ENCODE measurements at places on chromosomes 5 and 9.
A peak's percentile ranks its signal among the peaks of the same experiment; 100 is the strongest.

DNA sequence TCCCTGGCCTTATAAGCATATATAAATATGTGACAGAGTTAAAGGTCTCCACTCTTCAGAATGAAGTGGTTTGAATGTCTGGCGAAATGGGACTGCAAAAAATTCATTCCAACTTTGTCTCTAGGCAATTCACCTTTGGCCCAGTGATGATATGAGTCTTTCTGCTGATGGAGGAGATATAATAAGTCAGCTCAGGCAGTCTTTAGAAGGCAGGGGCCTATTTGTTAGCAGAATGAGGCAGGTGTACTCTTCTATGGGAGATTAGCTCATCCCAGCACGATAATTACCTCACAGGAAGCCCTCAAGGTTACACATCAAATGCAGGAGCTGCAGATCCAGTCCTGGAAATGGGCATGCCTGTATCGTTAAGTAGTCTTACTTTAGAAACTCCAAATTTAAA is 300.5 kb downstream of the NR2F1-AS1 start:
- no peak for DNase-seq

- DNase-seq = no peak
Observed at GRCh38 chr5:154782326-154782725, 27.1 kb downstream of the LARP1 start.

DNA sequence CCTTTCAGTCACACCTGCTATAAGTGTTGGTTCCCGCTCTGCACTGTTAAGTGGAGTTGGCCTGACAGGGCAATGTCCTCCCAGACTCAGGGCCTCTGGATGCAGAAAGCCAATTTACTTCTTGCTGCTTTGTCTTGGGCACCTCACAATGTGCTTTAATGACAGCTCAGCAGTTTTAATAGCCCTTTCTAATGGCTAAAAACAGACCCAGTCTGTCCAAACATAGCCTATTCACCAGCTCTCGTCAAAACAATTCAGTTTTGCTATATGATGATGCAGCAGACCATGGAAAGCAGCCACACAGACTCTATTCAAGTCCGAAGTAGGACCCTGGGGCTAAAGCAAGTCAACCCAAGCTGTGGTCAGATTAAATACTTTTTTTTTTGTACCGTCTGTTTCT is 529.1 kb upstream of the SEMA6A start:
- no peak for DNase-seq

DNA sequence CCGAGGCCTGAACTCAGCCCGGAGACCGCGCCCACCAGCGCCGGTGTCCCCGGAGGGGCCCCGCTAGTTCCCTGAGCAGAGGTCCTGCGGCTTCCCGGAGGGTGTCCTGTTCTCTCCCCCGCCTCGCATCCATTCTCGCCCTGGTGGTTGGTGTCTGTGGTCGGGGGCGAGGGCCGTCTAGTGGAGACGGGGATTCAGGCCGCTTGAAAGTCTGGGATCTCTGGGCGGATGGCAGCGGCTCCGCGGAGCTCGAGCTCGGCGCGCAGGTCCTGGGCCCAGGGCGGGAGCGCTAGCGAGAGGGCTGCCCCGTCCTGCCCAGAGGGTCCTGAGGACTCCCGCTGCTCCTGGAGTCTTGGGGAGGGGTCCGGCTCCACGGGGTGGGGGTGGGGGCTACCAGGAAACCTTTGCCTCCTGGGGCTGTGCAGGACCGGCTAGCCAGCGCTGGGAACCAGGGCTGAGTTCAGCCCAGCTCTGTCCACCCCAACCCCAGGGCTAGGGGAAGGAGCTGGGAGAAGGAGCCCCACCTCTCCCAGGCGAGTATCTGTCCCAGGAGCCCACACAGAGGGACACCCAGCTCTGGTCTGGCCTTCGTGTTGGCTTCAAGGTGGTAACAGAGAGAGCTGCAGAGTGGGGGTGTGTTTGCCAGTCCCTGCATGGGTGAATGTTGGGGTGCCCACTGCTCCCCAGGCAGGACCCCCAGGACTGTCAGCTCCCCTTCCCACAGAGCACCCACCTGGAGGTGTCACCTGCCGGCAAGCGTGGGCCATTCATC is 4.0 kb downstream of the TOR4A start:
- DNase-seq = no peak

DNA sequence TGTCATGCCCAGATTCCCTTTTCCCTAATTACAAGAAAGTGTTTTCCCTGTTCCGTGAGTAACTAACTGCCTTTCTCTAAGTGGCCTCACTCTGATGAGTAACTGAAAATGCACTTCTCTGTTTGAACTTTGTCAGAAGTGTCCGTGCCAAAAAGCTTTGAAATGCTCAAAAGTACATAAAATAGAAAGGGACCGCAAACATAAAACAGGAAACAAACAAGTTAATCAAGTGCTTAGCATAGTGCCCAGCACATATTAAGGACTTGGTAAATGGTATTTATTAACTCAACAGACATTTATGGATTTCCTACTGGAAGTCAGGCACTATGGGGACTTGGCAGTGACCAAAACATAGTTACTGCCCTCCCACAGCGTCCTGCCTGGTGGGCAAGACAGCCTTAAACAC is 22.3 kb downstream of the AQP3 start:
- DNase-seq = no peak

DNA sequence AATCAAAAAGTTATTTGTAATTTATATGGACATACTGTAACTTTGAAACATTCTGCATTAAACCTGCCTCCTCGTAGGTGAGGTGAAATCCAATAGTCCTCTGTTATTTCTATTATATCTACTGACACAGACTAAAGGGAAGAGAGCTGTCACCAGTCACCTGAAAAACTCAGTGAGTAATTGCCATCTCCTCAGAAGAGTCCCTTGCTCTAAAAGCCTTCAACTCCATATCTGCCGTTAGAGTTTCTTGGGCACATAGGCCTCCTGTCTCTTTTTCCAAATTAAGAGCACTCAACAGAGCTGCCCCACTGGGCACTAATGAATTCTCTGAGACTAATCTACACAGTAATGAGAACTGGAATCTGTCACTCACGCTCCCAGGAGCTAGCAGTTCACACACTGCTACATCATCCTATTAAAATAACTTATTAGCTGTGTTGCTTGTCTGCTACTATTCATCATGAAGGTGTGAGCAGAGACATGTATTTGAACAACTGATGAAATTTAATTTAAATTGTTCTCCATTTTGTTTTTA is 67.3 kb upstream of the VCAN start:
- no peak for DNase-seq

DNA sequence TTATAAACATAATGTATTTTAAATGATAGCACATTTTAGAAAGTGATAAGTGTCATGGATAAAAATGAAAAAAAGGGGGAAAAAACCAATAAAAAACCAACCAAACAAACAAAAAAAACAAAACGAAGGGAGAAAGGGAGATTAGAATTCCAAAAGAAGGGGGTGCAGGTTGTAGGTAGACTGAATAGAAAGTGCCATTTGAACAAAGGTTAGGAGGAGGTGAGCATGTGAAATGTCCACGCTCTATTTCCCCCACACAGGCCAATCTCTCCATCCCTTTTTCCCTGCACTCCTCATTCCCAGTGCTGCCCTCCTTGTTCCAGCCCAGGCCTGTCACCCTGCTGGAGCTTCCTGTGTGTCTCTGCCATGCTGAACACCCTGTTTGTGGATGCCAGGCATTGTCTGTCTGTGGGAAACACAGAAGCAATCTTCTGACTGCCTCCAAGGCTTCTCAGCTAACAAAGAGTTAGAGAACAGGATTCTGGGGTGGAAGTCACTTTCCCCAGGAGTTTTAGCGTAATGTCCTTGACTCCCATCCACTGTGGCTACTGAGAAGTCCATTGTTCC is 138.8 kb downstream of the ADAMTS16 start:
- no peak for DNase-seq

GRCh38 chr9:93258419-93258817 is 74.5 kb downstream of the WNK2 start:
- no peak for DNase-seq

DNA sequence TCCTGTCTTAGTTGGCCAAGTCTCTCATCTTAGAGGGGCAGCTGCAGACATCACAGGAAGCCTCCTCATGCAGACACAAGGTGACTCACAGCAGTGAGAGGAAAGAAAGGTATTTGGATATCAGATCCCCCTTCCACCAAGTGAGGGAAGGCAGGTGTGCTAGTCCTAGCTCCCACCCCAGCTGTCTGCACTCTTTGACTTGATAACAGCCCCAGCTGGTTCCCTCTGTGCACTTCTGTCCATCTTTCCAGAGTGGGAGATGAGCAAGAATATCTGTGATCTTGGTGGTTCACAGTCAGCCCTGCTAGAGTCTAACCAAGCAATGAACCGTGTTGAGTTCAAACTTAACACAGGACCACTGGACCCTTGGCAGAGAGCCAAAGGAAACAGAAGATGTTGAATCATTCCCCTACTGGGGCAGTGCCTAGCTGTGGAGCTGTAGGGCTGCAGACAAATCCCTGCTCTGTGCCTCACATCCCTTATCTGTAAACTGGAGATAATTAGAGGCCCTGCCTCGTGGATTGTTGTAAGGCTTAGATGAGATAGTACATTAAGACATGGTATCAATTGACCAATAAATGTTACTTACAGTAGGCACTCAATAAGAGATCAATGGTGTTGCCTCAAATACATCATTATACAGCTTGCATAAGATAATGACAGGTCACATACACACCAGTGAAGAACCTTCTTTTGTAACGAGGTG is 39.1 kb downstream of the SH3RF2 start:
- peak; percentile 81 for DNase-seq

DNA sequence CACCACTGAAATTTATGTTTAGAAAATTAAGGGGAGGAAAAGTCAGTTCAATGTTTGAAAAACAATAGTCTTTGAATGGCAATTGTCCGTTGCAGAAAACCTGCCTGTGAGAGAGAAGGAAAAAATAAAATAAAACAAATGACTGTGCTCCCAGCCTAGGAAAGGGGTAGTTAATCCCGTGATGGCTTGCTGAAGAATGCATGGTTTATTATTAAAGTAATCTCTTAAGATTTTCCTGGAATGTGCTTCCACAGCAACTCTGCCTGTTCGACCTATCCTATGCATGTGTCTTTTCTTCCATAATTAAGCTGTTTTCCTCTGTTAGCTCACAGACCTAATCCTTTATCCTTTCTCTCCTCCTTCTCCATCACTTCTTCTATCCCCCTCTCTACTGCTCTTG is 2.4 kb upstream of the DAB2 start:
- DNase-seq = peak; percentile 76

DNA sequence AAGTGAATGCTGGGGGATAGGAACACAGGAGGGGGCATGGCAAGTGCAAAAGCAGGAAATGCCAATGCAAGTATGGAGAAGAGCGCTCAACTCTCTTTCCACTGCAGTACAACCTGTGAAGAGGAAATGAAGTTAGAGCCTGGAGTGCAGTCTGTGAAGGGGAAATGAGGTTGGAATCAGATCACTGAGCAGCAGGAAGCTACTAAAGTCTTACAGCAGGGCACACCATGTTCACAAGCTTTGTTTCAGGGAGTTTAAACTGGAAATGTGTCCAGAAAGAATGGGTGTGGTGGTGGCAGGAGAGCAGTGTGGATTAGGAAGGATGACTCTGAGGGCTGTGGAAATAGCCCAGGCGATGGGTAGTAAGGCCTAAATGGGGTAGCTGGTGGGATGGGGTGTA is 15.4 kb downstream of the ARHGEF37 start:
- no peak for DNase-seq

- peak; percentile 71 for DNase-seq
Observed at GRCh38 chr5:4295663-4296339, 700.2 kb downstream of the IRX1 start.

DNA sequence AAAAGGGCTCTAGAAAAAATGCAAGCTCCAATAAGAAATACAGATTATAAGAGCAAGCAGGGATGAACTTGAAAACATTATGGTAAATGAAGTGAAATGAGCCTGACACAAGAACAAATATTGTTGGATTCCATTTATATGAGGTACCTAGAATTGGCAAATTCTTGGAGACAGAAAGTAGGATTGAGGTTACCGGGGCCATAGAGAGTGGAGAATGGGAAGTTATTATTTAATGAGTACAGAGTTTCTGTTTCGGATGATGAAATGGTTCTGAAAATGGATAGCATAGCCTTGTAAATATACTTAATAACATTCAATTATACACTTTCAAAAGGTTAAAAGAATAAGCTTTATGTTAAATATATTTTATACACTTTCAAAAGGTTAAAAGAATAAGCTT is 75.6 kb upstream of the SLC12A2 start:
- no peak for DNase-seq

GRCh38 chr9:37775216-37775919 is 9.5 kb downstream of the EXOSC3 start:
- DNase-seq = no peak

DNA sequence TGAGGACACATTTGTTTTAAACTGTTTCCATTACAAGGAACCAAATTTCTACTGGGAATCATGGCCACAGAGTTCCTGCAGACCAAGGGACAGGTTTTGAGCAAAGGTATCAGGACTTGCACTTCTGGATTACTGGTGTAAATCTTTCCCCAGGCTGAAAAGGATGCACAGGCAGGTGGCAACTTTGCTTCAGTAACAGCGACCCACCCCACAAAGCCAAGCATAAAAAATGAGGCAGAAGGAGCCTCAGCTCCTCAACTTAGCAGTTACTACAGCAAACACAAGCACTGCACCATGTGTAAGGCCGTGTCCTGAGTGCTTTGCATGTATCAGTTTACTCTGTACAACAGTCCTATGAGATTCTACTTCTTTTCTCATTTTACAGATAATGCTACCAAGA is 251.9 kb downstream of the EBF1 start:
- DNase-seq = no peak

DNA sequence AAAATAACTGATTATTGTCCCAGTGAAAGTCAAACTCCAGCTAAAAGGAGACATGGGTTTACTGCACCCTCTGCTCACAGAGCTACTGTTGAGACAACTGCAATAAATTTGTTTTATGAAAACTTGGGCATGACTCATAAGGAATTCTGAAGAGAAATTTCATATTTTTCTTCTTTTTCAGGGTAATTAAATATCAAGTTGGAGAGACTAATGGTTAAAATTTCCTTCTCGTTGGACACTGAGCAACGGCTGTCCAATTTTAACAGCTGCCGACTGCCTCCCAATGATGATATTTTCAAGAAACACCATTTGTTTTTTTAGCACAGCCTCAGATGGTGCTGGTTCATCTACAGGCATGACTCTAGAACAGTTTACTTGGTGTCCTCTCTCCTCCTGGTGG is 259.2 kb upstream of the RGMB start:
- peak; percentile 35 for DNase-seq

DNA sequence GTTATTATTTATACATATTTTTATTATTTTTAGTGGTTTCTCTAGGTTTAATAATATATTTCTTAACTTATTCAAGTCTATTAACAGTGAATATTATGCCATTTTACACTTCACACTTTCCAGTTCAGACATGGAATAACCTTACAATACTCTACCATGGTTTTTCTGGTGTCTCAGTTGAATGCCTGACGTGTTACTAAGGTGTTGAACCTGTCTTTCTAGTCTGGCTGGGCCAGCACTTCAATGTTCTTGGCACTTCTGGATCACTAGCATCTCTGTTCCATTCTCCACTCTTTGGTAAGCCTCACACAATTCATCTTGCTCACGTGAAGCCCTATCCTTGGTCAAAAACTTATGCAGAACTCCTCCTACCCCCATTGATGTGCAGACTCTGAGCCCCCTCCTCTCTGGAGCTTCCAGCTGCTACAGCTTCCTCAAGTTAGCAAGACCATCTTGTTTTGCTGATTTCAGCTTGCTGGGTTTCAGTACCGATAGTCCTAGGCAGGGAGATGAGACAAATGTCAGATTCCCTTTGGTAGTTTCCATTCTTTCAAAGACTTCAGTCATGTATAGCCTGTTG is 243.1 kb downstream of the FBXO4 start:
- DNase-seq = no peak

GRCh38 chr5:112958093-112959088 is 18.2 kb upstream of the DCP2 start:
- DNase-seq = peak; percentile 94

GRCh38 chr5:114435885-114436299 is 74.0 kb downstream of the KCNN2 start:
- DNase-seq = no peak
